Germinal center (tissue), 1 donor: ENCODE measurements at places on chromosomes 6 and 20.

GRCh38 chr6:142387997-142388815 lies 86.4 kb downstream of the ADGRG6 start:
- no peak for DNase-seq

DNA sequence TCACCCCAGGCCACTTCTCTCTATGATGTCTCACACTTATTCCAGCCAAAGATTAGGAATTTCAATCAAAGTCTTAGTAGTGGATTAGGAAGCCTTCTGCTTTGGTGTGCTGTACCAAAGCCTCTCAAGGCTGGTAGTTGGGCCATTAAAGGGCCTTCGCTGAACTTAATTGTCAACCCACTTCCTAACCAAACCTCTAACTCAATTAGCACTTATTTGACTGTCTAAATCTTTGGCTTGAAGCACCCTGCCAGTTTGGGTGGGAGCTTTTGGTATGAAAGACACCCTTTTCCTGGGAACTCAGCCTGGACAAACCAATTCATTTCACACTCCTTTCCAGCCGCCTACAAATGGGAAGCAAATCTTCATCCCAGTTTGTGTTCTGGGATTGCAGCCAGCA lies 81.5 kb downstream of the BMP2 start:
- DNase-seq = no peak

DNA sequence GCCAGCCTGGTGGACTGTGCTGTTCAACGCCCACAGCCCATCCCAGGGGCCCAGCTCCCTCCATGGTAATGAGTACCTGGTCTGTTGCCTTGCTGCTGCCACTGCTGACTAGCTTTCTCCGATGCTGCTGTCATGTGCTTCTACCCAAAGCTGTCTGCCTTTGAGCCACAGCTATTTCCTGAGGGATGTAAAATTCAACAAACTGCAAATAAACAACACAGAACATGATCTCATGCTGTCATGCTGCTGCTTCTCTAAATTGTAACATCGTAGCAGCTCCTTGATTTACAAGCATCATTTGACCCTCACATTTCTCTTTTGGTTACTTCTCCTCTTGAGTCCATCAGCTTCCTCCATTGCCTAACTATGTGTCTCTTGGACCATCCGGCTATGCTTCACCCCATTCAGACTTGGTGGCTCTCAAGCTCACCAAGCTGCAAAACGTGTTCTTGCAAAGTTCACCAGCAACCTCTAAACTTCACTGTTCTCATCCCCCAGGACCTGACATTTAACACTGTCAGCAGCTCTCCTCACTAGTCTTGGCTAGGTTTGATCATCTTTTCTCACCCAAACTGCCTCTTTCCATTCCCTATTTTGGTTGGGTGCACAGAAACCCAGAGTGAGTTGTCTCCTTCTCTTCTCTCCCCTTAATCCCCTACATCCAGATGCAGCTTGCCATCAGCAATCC lies 54.6 kb downstream of the FYN start:
- no peak for DNase-seq

DNA sequence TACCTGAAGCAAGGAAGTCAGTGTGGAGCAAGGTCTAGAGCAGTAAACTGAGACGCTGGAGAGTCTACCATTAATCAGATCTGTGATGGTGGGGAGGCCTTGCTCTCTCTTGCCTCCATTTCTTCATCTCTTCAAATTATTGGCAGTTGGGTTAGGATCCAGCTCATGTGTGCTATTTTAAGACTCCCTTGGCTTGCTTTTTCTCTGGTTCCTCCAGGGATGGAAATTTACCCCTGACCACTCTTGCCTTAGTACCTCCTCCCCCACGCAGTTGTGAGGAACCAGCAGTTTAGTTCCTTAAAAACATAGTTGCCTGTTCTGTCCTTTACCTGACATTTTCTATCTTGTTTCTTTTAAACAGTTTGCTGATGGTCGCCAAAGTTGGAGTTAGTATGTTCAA lies 7.4 kb downstream of the TMEM14C start:
- no peak for DNase-seq

- DNase-seq = no peak
Measured at GRCh38 chr6:52877786-52878185, 31.7 kb downstream of the GSTA3 start.

DNA sequence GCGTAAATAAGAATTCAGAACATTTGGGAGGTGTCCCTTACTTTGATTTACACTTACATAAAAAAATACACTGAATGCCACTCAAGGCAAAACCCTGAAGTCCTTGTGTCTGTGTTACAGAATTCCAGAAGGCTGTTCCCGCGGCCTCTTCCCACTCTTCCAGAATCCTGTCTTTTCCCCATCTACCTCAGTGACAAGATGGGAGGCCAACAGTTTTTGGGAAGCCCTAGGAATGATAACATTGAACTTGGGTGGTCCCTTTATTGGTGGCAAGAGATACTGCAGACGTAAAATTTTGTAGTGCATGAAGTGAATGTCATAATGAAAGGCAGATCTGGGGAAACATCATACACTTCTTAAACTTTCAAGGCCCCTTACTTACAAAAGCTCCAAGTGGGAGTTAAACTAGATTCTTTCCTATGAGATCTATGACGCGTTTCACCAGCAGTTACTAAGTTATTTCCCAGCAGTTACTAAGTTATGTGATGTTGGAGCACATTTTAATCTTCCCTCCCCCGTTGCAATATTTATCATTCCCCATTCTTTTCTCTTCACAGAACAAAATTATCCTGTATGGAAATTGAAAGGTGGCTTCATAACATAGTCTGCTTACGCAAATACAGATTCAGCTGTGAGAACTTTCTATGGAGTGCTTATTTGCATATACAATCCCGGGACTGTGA lies 79.5 kb downstream of the BCAS1 start:
- no peak for DNase-seq

DNA sequence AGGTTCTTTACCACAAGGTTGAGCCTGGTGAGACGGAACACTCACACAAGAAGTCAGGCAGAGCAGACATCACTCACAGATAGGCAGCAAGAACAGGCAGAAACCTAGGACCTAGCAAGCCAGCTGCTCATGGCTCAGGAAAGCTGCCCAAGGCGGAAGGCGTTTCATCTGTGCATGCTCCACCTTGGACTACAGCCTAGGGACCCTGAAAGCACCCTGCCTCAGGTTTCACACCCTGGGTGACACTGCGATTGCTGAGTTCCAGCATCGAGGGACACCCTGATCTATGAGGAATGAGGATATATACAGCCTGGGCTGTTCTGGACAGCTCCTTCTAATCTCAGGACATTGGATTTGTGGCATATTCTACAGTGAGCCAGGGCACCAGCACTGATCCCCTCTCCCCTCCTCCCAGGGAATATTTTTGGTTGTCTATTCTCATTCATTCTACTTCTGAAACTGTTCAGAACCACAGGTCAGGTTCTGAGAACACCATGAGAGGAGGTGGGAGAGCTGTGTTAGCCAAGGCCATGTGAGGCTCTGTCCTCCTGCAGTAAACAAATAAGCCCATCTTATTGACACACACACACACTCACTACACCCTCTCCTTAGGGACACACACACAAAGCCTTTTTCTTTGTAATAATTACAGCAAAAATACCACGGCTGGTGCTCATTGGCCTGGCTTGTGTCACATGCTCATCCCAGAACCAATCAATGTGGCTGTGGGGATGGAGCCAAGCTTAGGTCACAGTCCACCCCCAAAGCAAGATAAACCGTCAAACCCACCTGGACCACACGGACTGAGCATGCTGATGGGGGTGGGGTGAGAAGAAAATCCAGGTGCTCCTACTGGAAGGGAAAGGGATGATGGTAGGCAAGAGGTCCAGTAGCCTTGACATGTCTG lies 26.3 kb upstream of the PMEPA1 start:
- no peak for DNase-seq

DNA sequence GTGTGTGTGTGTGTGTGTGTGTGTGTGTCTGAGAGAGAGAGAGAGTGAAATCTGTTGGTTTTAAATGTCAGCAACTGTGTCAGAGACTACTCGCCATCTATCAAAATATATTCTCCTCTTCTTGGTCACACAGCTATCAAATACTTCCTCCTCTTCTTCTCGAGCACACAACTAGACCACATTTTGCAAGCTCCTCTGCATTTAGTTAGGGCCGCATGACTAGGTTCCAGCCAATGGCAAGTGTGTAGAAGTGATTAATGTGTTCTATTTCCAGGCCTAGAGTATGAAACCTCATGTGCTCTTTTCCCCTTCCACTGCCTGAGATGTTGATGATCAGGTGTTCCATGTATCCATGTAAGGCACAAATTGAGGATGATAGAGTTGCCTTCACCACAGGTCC lies 278.5 kb upstream of the MARCKS start:
- DNase-seq = no peak

- no peak for DNase-seq
Measured at GRCh38 chr6:73538116-73538779, 17.4 kb upstream of the EEF1A1 start.

DNA sequence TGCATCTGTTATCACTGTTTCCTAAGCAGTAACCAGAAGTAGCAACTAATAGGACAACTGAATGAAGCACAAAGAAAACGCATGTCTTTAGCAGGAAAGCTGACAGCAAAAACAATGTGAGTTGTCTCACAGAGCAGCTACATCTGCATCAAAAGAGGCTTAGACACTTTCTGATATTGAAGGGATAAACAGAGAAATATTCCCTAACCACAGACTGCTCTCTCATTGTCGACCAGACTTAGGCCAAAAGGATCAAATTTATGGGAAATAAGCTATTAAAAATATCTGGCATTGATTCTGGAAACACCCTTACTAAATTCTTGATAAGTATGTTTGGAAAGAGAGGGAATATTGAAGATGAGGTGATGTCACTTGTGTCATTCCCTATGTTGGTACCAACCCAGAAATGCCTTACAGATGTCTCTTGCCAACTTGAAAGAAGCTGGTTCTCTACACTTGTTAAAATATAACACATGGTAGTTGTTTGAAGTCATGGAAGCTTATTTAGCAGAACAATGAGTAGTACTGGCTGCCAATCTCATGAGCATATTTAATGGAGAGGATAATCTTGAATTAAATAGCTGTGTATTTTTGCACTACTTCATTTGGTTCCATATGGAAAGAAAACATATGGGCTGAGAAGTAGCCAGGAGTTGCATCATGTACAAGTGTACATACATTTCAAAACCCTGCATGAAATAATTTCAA lies 929.3 kb upstream of the MAN1A1 start:
- DNase-seq = no peak

DNA sequence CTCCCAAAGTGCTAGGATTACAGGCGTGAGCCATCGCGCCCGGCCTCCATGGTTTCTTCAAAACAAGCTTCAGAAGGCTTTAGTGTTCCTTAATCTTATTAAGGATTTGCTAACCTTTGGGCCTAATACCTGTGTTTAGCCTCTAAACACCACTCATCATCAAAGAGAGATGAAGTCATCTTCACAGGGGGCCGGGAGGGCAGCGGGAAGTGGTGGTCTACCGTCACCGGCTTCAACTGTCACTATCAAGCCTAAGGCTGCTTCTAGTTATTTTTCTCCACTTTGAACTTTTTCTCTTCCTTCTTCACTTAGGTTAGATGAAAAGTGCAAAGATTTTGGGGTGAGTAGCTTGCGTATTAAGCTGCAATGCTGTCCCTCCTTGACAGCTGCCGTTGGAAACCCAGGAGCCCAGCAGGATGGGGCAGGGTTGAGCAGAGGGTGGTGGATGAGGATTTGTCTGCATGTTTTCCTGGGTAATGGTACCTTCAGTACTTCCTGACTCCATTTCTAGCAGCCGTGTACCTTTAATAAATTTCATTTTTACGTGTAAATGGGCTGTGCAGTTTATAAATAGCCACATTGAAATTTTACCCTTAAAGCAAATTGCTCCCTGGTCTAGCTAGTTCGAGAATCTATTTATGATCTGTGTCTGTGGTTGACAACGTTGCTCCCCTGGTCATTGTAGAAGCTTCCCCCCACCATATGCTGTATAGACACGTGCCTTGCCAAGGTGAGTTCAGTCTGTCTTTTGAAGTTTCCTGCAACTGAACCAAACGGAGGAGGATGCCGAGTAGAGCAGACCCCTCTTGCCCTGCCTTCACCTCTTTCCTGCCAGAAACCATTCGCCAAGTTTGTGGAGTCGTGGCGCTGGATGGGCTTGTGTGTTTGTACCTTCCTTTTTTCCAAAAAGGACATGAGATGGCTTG lies 64.8 kb downstream of the SYNJ2 start:
- DNase-seq = no peak

DNA sequence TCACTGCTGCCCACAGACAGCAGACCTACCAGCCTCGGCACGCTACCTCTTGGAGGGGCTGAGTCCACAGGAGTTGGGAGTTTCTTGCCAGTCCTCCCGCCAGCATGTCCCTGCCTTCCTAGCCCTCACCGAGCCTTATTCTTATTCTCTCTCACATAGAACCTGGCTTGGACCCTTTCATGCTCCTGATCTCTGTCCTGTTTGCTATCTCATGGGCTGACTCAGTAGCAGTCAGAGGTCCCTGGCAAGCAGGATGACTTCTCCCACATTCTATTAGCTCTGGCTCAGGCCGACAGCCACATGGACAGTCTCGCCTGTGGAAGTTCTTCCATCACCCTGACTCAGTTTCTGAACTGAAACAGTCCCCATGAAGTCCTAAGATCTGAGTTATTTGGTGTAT lies 313.2 kb upstream of the RNF24 start:
- no peak for DNase-seq

DNA sequence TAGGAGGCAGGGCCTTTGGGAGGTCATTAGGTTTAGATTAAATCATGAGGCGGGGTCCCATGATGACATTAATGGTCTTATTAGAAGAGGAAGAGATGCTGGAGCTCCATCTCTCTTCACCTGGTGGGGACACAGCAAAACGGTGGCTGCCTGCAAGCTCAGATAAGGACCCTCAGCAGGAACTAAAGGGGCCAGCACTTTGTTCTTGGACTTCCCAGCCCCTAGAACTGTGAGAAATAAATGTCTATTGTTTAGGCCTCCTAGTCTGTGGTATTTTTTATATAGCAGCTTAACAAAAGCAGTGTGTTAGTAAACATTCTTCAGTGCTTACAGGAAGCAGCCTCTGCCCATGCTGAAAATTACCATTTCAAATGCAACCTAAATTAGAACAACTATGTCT lies 157.6 kb downstream of the FOXA2 start:
- DNase-seq = no peak

GRCh38 chr6:106316375-106316766 lies 9.2 kb downstream of the ATG5 start:
- DNase-seq = no peak
